ENCODE measurements at places on chromosomes 7 and 10.

DNA sequence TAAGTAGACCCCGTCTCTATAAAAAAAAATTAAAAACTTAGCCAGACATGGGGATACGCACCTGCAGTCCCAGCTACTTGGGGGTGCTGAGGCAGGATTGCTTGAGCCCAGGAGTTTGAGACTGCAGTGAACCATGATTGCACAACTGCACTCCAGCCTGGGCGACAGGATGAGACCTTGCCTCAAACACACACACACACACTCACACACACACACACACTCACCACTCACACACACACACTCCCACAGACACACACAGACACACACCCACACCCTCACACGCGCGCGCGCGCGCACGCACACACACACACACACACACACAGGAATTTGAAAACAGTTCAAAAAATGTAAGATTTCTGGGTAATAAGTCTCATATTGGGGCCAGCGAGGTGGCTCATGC, 8.7 kb upstream of the GRIFIN start:
- DNase-seq, result no peak

- no peak for DNase-seq
Measured at GRCh38 chr10:18233775-18234174, 93.6 kb downstream of the CACNB2 start.

- DNase-seq, result no peak
Measured at GRCh38 chr10:119221666-119222065, 14.3 kb downstream of the GRK5 start.

DNA sequence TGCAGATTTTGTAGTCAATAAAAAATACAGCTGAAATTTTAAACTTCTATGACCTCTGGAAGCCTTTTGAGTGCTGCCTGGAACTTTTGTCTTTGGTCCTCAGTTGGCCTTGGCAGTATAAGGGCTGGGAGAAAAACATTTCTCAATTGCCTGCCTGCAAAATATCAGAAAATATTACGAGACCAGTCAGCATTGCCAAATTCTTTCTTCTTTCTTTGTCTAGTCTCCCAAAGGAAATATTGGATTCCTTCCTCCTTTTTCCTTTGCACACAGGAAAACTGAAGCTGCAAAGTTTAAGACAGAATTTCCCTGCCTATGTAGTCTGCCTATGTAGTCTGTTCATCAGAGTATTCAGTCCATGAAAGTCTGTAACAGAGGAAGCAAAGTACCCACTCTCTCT, 95.9 kb downstream of the CHRM2 start:
- DNase-seq, result no peak

- DNase-seq, result no peak
Measured at GRCh38 chr7:107631588-107632491, 28.8 kb upstream of the SLC26A4 start.

GRCh38 chr10:99834410-99834809, 52.0 kb downstream of the ABCC2 start:
- DNase-seq, result no peak

DNA sequence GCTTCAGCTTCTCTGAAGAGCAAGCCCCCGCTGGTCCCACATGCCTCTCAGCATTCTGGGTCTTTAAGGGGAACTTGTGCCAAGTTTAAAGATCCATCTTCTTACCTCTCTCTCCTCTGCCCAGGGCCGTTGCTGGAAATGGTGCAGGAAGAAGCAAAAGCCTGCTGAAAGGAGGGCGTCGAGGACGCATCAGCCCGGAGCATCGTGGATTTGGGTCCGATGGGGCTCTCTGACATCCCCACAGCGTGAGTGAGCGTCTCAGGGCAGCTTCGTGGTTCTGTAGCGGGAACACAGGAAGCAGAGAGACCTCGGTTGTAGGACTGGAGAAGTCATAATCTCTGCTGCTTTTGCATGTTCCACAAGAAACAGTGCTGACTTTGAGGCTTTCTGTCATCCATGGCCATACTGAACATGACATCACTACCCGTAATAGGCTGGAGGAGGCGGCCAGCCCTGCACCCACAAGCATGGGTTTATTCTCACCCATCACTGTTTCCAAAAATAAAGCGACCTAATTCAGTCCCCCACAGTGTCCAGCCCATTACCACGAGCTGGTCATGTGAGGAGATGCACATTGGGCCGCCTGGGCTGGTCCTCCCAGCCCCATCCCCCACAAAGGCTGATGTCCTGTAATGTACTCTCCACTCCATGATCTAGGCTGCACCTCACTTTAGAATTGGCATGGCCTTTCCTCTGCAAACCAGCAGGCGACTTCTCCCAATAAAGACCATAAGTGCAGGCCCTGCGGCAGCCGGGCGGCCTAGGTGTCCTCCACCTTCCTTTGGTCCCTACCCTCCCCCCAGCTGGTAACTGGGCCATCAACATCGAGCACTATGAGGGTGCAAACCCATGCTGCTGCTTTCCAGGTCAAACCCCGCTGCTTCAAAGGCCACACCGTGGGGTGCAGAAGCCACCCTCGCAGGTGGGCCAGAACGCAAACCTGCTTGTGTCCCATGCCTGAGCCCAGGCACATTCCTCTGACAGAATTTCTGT, 276.9 kb downstream of the TNS3 start:
- no peak for DNase-seq

GRCh38 chr7:66296557-66296956, 91.4 kb downstream of the TPST1 start:
- no peak for DNase-seq

GRCh38 chr7:143145-143751, 49.1 kb upstream of the FAM20C start:
- DNase-seq, result no peak

DNA sequence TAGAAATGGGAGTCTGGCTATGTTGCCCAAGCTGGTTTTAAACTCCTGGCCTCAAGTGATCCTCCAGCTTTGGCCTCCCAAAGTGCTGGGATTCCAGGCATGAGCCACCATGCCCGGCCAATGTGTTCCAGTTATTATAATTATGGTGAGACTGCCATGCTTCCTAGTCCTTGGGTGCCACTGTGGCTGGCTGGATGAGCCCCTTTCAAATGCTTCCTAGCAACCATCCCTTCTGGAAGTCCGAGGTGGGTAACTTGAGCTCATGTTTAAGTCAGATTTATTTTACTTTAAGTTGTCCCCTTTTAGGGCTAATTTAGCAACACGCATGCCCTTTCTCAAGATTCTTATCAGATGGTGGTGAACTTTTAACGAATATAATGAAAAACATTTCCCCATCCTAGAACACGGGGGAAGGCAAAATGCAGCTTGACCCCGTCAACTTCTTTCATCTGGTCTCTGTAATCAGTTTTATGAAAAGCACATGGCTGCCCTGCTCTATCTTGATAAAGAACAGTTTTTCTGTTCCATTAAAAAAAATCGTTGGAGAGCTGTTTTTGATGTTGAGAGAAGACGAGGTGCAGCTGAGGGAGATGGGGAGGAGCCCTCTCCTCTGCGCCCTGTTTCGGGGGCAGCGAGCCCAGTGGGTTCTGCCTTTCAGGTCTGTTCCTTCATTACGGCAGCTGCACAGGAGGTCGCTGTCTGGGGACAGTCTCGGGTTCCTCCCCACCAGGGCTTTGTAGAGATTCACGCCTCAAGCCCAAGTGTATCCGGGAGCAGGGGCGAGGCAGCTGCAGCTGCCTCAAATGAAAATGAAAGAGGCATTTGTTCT, 61.0 kb upstream of the MKI67 start:
- no peak for DNase-seq

- DNase-seq, result no peak
Measured at GRCh38 chr7:127782075-127782474, 130.1 kb downstream of the SND1 start.

GRCh38 chr7:106448992-106449859, 164.4 kb upstream of the NAMPT start:
- no peak for DNase-seq

DNA sequence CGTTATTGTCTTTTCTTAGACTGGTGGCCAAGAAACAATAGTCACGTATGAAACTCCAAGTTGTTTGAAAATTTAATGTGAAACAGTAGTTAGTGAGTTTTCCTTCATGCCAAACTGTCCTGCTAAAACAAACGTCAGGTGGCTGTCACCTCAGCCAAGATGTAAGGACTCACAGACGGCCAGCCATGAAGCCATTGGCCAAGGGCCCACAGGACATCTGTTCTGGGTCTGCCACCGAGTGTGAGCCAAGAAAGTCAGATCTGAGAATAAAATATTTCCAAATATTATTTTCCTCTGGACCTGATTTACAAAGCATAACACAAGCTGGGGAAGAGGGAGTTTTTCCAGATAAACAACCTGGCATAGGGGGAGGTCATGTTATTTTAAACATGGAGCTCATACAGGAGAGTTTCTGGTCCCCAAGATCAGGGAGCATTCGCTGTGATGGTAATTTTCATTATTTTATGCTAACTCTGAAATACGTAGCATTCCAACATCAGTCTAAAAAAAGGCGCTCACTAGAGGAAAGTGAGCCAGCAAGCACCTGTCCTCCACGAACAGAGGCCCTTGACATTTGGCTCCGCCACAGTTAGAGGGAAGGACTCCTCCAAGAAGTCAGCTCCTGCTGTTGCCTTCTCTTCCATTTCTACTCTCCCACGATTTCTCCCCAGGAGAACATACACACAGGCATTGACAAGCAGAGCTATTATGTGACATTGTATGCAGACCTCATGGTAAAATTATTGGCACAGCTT, 38.9 kb upstream of the LANCL2 start:
- DNase-seq, result no peak

DNA sequence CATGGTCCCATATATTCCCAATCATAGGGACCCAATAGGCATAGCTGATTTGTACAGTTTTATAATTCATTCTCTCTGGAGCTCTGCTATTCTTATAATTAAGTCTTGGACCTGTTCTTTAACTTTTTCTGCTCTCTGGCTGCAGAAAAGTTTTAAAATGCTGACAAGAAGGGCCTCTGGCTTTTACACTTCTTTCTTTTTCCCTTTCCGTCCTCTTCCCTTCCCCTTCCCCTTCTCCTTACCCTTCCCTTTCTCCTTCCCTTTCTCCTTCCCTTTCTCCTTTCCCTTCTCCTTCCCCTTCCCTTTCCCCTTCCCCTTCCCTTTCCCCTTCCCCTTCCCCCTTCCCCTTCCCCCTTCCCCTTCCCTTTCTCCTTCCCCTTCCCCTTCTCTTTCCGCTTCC, 101.3 kb upstream of the TPK1 start:
- DNase-seq, result no peak

DNA sequence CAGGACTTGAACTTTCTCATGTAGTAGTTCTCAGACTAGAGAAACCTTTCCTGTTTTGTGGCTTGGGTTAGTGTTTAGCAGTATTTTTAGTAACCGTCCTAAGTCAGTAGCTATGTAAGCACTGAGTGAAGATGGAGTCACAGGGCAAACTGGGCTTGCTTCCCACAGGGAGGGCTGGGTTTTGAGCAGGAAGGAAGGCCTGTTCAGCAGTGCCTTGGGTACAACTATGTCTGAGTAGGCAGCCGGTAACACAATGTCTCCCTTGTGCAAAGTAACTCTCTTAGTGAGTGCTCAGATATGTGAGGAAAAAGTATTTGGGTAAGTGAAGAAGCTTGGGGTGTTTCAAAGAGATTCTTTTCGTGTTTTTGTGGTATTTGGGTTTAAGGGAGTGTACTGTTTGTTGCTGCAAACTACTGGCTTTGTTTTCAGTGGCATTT, 96.4 kb downstream of the CCSER2 start:
- DNase-seq, result no peak

GRCh38 chr7:11331128-11332102, 357.7 kb downstream of the PHF14 start:
- no peak for DNase-seq

- no peak for DNase-seq
Measured at GRCh38 chr10:44249490-44249889, 135.4 kb downstream of the CXCL12 start.

DNA sequence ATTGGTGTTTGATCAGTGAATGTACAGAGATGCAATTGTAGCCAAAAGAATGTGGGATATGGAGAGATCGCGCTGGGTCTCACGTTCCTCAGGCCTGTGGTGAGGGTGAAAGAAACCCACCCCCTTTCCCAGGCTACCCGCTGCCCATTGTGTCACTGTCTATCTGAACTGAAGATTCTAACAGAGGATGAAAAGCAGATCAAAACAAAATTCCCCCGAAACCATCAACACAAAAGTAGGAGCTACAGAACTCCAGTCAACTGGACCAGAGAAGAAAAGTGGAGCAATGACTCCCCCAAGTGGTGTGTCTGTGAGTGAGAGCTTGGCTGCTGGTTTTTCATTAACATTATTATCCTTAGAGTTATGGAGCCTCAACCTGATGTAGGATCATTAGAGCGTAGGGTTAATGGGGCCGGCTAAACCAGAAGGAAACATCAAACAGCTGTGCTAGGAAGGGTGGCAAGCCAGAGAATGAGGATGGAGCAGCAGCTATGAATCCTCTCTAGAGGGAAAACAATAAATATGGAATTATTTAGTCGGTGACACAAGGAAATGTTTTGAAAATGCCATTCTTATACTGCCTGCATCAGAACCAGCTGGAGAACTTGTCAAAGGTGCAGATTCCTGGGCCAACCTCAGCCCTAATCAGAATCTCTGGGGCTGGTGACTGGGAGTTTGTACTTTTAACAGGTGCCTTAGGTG, 38.3 kb downstream of the AKR1B1 start:
- DNase-seq, result no peak

DNA sequence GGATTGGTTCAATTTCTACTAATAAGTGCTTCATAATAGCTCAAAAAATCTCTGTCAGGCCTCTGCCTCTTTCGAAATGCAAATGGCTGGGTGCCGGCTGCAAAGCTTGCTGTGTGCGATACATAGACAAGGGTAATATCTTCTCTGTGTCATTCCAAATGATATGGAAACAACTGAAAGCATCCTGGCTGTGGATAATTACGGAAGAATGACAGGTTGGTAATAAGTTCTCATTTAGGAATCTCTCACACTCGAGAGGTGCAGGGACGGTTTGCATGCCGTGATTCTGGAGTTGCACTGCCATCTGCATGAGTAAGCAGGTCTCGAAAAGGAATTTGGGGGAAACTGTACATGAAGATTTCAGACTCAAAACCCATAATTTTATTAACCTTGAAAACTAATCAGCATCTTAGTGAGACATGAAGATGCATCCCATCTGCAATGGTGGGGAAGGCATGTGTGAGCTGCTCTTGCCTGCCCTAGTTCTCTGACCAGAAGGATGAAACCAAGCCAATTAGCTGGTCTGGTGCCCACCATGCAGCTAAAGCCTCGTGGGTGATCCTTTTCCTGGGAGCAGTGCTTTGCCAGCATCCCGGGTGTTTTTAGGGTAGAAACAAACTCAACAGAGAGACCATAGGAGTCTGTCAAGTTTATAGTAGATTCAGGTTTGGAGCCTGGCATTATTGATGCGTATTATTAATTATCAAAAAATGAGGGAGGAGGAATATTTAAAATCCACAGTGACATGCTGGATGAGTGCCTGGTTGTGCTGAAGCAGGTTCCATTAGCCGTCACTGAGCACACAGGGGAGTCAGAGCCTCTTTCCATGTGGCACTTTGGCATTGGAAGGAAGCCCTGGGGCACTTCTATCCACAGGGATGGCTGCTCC, 503.6 kb upstream of the MGMT start:
- no peak for DNase-seq

- DNase-seq, result no peak
Measured at GRCh38 chr10:86079088-86079487, 287.5 kb downstream of the GRID1 start.

- peak; percentile 57 for DNase-seq
Measured at GRCh38 chr7:74084722-74085578, 1.3 kb downstream of the LIMK1 start.

All from upper lobe of left lung (tissue), 6 donors.